ENCODE measurements at places on chromosomes 13 and 19. TPM values are rescaled to one million over a fixed set of nuclear protein-coding genes. Genes with fewer than 3 reads are reported as not detected.

DNA sequence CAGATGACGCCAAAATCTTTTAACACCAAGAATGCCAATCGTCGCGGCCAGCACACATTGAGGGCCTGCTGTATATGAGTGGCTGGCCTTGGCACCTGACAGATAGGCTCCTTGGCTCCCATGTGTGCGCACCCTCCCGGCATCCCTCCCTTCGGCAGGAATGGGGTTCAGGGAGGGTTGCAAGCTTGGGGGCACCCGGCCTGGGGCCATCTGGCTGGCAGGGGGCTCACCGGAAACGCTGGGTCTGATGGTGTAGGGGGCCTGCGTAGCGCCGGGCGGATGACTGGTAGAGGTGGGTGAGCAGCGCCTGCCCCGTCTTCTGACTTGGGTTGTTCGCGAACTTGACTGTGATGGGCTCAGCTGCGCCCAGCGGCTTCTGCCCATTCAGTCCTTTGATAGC lies 22.4 kb downstream of the PRKCSH start:
- no peak for DNase-seq

DNA sequence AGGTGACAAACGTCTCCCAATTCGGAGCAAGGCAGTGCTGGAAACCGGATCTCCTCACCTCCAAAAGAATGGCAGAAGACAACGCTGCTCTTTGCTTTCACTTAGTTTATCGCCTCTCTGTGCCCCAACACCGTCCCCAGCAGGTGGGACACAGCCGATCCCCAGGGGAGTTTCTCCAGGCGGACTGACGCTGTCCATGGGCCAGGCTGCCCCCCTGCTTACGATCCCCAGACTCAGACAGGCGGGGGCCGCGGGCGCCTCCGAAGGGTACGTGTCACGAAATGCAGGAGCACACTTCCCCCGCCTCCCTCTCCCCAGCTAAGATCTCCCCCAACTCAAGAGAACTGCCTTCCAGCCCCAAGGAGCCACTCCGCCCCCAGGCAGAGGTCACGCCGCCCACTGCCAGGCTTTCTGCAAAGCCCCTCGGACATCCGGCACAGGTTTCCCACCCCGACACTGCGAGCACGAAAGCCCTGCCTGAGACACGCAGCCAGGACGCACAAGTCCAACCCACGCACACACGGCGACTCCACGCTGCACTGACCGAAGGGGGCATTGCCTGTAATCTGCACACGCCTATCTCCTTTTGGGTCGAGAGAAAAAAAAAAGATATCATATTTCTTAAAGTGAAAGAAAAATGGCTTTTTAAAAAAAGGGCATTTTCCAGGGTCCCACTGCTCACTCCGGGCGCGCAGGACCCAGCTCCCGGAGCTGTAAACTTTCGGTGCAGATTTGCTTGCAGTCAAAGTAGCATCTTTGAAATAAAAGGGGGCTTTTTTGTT lies 2.0 kb downstream of the SPRY2 start:
- DNase-seq, result peak; percentile 46

- peak; percentile 55 for DNase-seq
These were observed 3.8 kb downstream of the ZNF784 start for GRCh38 chr19:55620410-55621204.

DNA sequence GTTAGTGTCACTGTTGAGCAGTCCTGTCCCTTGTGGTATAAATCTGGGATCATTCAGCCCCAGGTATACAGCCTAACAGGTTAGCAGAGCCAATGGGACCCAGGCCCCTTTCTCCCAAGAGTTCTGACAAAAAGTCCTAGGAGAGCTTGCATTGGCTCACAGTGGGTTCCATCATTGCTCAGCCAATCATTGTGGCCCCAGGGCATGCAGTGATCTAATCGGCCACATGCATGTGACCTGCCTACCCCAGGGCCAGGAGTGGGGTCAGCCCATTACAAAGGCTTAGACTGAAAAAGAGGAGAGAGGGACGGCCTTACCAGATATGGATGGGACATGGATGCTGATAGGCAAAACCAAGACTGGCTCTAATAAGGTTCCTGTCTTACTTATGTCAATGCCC lies 41.1 kb downstream of the SPTBN4 start:
- DNase-seq, result no peak

STARD13 gene
- total RNA-seq, result 0.35 TPM

Data from activated CD4-positive, alpha-beta T cell treated with anti-CD3 and anti-CD28 coated beads for 36 hours (primary cell).